ENCODE measurements at places on chromosomes 12 and 14.

GRCh38 chr12:46454981-46455380 lies 82.4 kb upstream of the SLC38A2 start:
- DNase-seq, result no peak

DNA sequence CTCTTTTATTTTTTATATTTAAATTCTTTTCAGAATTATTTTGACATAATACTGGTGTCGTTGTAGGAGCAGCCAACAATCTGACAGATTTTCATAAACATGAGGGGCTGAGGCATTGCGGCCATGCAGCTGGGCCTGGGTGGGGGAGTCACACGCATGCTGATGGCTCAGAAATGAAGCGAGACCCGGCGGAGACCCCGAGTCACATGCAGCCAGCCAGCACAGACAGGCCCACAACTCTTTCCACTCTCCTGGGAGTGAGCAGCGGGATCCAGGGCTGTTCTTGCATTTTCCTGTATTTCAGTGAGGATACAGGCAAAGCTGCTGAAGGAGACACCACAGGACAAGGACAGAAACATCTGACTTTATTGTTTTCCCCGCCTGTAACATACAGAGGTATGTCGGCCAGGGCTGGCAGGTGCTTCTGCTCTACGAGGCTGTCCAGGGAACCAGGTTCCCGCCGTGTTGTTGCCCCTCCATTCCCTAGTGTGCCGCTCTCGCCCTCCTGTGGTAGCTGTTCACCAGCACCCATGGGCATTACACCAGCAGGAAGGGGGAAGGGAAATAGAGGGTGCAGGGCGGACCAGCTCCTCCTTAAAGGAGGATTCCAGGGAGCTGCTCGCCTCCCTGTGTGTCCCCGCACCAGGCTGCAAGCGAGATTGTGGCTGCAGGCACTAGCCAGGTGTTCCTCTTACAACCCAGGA lies 30.5 kb downstream of the FZD10 start:
- DNase-seq, result peak; percentile 15

- DNase-seq, result no peak
Measured at GRCh38 chr12:95182868-95183415, 34.3 kb downstream of the FGD6 start.

DNA sequence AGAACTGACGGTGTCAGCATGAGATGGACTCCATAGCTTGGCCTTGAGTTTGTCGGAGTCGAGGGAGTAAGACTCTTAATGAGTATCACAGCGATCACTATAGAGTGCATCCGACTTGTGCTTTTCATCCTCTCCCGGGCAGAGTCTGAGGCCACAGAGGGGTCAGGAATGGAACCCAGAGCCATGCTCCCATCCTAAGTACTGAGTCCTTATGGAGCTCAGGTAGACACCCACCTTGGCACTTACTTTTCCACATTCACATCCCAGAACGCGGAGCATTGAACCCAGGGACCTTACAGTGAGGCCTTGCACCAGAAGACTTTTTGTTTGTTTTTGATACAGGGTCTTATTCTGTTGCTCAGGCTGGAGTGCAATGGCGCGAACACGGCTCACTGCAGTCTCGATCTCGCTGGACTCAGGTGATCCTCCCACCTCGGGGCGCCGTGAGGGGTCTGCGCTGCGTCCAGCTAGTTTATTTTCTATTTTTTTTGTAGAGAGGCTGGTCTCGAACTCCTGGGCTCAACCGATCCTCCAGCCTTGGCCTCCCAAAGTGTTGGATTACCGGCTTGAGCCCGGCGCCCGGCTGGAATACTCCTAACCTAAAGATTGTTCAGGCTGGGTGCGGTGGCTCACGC lies 719 bp upstream of the SRSF9 start:
- DNase-seq, result no peak

GRCh38 chr14:89767861-89768268 lies 186.7 kb downstream of the EFCAB11 start:
- no peak for DNase-seq

GRCh38 chr14:31690056-31690455 lies 128.9 kb downstream of the NUBPL start:
- DNase-seq, result no peak

- DNase-seq, result no peak
Measured at GRCh38 chr12:120922279-120922678, 18.1 kb upstream of the SPPL3 start.

DNA sequence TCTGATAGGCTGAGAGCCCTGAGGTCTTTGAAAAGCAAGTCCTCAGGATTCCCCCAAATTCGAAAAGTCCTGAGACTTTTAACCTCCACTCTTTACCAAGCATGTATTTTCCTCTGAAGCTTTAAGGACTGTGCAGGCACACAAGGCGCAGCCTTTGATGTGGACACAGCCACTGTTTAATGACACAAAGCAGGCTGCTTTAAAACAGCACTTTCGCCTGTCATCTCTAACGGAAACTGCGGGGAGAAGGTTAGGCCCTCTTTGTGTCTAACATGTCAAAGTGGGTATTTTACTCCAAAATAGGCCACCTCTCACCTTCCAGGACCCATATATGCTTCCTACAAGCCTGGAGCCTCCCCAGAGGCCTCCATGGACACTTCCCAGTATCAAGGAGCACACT lies 159.2 kb downstream of the GCH1 start:
- DNase-seq, result no peak

- no peak for DNase-seq
Measured at GRCh38 chr12:69329669-69330428, 18.3 kb upstream of the LYZ start.

- no peak for DNase-seq
Measured at GRCh38 chr12:10243818-10244520, 31.3 kb downstream of the GABARAPL1 start.

DNA sequence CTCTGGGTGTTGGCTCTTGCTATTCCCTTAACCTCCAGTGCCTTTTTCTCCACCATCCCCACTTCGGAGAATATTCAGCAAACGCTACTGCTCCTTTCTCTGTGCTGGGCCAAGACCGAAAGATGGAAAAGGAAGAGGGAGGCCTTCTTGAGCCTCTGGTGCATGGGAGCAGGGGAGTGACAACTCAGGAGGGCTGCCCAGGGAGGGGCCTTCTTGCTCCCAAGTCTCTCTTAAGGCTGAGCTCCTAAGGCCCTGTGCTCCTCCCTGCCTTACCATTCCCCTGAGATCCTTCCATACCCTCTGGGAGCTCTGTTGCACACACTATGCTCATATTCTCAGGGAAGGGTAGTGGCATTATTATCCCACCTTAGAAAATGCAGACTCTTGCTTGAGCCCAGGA lies 34.9 kb downstream of the SH2B3 start:
- no peak for DNase-seq

GRCh38 chr14:69045857-69046475 lies 66.9 kb upstream of the ACTN1 start:
- DNase-seq, result no peak

DNA sequence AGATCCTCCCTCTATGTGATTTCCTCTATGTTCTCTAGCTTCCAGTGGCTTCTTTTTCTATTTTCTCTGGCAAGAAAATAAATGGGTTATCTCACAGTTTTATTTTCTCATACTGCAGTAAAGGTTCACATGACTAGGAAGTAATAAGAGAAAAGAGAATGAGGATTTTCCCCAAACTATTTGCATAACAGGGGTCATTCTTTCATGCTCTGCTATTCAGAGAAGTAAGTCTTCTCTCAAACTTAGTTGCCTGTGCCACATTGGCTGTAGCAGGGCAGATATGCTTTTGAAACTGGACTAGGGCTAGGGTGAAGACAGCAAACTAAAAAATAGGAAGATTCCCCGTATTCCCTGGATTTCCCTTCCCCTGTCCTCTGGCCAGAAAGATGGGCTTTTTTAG lies 57.4 kb downstream of the ACSM4 start:
- DNase-seq, result no peak

- no peak for DNase-seq
Measured at GRCh38 chr14:62001963-62002362, 239.7 kb downstream of the SNAPC1 start.

DNA sequence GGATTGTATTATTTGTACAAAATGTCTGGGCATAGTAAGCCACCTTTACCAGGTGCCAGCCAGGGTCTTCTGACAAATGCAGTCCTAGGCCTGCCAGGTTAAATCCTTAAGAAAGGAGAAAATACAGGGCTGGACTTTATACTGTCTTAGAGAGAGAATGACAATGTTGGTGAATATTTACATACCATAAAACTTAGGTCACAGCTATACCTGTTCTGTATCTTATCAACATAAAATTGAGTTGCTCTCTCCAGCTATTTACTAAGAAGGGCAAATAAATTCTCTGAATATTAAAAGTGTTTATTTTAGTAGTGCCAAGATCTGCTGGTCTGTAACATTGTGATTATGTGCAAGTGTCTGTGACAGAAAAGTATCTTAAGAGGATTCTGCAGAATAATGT lies 971.1 kb downstream of the AACS start:
- no peak for DNase-seq

- DNase-seq, result no peak
Measured at GRCh38 chr12:3658327-3659163, 94.4 kb downstream of the CRACR2A start.

- DNase-seq, result peak; percentile 23
Measured at GRCh38 chr12:105948331-105948730, 190.4 kb downstream of the NUAK1 start.

DNA sequence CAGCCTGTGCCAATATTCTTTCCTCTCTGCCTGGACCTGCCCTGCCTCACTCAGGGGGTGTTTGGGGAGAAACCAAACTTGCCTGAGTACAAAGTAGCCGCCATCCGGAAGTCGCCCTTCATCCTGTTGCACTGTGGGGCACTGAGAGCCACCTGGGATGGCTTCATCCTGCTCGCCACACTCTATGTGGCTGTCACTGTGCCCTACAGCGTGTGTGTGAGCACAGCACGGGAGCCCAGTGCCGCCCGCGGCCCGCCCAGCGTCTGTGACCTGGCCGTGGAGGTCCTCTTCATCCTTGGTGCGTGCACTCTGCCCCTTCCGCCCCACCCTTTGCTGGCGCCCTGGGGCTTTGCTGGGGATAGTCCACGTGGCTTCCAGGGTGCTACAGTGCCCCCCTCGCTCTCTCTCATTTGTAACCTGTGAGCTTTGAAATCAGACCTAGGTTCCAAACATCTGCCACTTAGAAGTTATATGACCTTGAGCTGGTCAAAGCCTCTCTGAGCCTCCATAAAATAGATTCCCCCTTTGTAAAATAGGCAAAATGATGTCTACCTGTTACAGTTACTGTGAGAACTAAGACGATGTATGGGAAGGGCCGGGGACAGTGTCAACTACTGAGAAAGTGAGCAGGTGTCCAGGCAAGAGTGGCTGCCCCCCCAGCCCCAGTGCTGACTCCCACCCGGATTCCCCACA lies 4.5 kb downstream of the KCNH3 start:
- DNase-seq, result no peak

DNA sequence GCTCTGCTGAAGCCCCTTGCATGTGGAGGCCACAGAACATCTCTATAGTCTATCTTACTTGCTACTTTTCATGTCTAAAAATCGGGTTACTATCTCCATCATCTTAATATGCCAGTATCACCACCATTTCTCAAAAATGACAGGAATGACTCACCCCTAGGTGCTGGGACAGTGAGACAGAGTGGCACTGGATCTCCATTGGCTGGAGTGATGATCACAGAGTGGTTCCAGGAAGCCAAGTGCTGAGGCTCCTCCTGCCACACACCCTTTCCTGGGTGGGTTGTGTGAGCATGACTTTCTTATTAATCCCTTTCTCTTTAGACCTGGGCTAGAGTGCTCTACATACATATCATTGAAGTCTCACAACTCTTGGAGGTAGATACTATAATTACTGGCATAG lies 3.3 kb upstream of the ASCL1 start:
- peak; percentile 41 for DNase-seq

DNA sequence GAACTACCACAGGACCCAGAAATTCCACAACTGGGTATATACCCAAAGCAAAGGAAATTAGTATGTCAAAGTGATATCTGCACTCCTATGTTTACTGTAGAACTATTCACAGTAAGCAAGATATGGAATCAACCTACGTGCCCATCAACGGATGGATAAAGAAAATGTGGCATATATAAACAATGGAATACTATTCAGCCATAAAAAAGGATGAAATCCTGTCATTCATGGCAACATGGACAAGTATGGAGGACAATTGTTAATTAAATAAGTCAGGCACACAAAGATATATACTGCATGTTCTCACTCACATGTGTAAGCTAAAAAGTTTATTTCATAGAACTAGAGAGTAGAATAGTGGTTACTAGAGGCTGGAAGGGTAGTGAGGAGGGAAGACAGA lies 97.0 kb downstream of the CEP83 start:
- no peak for DNase-seq

- DNase-seq, result no peak
Measured at GRCh38 chr14:85867450-85867849, 337.5 kb downstream of the FLRT2 start.

DNA sequence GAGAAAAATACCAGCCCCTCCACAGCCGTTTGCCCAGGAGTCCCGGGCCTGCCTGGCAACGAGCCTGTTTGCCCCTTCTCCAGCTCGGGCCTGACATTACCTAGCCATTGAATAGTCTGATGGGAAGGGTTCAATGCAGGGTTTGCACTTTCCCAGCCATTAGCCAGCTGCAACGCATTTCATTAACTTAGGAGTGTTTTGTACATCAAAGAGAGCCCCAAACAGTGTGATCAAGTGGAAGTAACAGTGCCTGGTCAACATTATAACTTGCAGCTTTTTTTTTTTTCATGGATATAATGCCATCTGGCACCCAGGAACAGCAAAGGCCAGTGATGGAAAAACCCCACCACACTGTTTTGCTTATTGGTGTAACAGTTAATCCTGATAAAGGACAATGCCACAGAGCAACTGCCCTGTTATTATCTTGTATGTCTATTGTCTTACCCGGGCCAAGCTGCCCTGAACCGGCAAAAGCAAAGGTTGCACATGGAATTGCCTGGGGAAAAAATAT lies 38.0 kb downstream of the BTG1 start:
- no peak for DNase-seq

DNA sequence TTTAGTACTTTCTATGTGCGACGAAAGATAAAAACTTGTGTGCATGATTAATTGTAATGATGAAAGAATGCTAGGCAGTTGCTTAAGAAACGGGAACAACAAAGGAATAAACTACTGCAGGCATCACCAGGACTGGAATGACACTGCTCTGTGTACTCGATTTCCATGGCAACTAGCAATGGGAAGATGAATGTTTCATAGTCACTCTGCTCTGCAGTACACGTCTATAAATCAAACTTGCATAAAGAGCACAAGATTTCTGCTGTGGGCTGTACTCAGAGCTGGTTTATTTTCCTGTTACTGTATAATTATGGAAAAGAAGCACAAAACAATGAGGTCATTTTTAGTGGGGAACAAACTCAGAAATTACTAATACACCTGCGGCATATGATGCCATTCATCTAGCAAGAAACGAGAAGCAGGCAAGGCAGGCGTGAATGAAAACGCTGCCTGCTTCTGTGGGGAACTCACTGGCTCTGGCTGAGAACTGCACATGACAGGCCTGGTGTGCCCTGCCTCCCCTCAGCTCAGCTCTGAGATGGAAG lies 41.8 kb downstream of the EFCAB11 start:
- DNase-seq, result no peak

- no peak for DNase-seq
Measured at GRCh38 chr12:54716261-54716660, 68.1 kb upstream of the DCD start.

- no peak for DNase-seq
Measured at GRCh38 chr14:104370256-104370870, 209.2 kb upstream of the C14orf180 start.

All from NCI-H2029 (cell line).